Large intestine (tissue), 12 donors: ENCODE measurements at places on chromosomes 3 and 15. TPM values are rescaled to one million over a fixed set of nuclear protein-coding genes. Genes with fewer than 3 reads are reported as not detected.

The SLC6A1 gene
- 1.3 TPM for polyA plus RNA-seq

DNA sequence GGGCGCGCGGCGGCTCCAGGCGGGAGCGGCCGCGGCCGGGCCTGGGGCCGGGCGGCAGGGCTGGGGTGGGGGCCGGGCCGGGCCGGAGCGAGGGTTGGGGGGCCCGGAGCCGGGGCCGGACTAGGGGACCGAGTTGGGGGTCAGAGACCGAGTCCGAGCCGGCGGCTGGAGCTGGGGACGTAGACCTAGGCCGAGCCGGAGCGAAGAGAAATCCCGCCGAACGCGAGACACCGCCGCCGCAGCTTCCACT is 37.3 kb downstream of the HMCES start:
- H3K27ac ChIP-seq, result peak overlapping the region; percentile 79
- peaks cover 20% of the 10 kb centered on the region for H3K4me1 ChIP-seq
- no peaks in the 10 kb centered on the region for H3K27me3 ChIP-seq
- H3K36me3 ChIP-seq, result no peaks in the 10 kb centered on the region

DNA sequence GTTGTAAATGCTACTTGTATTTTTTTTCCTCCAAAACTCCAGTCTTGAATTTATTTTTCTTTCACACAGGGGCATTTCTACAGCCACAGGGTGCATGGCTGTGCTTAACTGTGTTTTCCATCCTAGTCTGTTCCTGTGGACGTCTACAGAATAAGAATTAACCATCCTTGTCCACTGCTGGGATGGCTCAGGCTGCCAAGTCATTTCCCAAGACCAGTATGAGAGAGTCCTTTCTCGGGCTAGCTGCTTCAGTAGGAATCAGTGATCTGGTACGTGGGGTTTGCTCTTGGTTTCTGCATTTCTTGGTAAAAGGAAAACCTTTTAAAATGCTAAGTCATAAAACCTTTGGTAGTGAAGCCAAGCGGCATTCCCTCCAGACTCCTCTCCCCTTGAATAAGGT is 29.8 kb downstream of the CHDH start:
- no peaks in the 10 kb centered on the region for H3K27me3 ChIP-seq
- DNase-seq, result no peak
- peaks cover 86% of the 10 kb centered on the region for H3K36me3 ChIP-seq
- H3K4me3 ChIP-seq, result no peak overlapping the region
- no peak overlapping the region for H3K27ac ChIP-seq

DNA sequence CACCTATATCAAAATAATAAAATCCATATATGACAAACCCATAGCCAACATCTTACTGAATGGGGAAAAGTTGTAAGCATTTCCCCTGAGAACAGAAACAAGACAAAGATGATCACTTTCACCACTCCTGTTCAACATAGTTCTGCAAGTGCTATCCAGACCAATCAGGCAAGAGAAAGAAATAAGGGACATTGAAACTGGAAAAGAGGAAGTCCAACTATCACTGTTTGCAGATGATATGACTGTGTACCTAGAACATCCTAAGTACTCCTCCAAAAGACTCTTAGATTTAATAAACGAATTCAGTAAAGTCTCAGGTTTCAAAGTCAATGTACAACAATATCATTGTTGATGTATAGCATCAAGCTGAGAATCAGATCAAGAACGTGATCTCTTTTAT is 35.6 kb upstream of the FGF7 start:
- H3K27ac ChIP-seq, result no peak overlapping the region
- H3K4me3 ChIP-seq, result no peak overlapping the region
- H3K27me3 ChIP-seq, result no peaks in the 10 kb centered on the region
- H3K36me3 ChIP-seq, result no peaks in the 10 kb centered on the region
- H3K4me1 ChIP-seq, result no peaks in the 10 kb centered on the region

GRCh38 chr3:31882895-31883294 is 98.2 kb downstream of the OSBPL10 start:
- H3K27ac ChIP-seq, result no peak overlapping the region
- H3K27me3 ChIP-seq, result no peaks in the 10 kb centered on the region
- no peaks in the 10 kb centered on the region for H3K4me1 ChIP-seq
- no peak for DNase-seq

- peaks cover 3% of the 10 kb centered on the region for H3K4me1 ChIP-seq
- H3K27me3 ChIP-seq, result peaks cover 15% of the 10 kb centered on the region
- no peaks in the 10 kb centered on the region for H3K36me3 ChIP-seq
- no peak for DNase-seq
- no peak overlapping the region for H3K4me3 ChIP-seq
These were observed 31.9 kb upstream of the UACA start for GRCh38 chr15:70795311-70795665.

GRCh38 chr3:97684490-97684889 is 80.1 kb upstream of the ARL6 start:
- no peak for DNase-seq
- H3K27me3 ChIP-seq, result no peaks in the 10 kb centered on the region
- H3K36me3 ChIP-seq, result no peaks in the 10 kb centered on the region
